ENCODE measurements at places on chromosomes 3 and 15.

- DNase-seq = no peak
These were observed 252.3 kb downstream of the PTPRG start for GRCh38 chr3:61813636-61814035.

DNA sequence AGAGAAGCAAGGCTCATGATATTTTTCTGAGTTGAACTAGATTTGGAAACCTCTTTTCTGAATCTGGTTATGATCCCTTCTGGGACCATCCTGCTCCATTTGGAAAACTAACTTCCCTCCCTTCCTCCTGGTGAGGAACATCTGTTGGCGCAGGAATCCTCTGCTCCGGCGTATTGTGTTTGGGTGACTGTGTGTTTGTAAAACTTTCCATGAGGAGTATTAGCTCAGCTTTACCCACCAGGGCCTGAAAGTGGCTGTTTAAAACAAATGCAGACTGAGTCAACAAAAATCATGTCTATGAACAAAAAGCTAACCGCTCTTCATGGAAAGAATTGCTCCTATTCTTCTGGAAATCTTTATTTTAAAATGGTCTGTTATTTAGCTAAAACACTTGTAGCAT, 17.7 kb downstream of the STARD9 start:
- no peak for DNase-seq

DNA sequence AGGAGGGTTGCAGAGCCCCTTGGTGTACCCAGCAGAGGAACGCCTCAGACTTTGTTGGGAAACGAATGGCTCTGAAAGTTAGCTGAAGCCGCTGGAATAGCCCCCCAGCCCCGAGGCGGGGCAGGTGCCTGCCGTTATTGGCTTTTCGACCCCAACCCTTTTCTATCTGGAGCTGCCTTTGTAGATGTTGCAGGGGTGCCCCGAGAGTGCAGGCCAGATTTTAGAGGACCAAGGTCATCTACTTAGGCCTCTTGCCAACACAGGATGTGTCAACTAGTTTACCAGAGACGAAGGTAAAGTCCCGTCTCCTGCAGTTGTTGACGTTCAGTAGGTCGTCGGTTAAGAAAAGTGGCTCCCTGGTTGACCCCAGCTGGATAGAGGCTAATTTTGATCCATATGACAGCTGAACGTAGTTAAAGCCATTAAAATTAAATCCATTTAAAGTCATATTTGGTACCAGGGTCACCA, 579 bp upstream of the UBE3A start:
- DNase-seq = no peak

DNA sequence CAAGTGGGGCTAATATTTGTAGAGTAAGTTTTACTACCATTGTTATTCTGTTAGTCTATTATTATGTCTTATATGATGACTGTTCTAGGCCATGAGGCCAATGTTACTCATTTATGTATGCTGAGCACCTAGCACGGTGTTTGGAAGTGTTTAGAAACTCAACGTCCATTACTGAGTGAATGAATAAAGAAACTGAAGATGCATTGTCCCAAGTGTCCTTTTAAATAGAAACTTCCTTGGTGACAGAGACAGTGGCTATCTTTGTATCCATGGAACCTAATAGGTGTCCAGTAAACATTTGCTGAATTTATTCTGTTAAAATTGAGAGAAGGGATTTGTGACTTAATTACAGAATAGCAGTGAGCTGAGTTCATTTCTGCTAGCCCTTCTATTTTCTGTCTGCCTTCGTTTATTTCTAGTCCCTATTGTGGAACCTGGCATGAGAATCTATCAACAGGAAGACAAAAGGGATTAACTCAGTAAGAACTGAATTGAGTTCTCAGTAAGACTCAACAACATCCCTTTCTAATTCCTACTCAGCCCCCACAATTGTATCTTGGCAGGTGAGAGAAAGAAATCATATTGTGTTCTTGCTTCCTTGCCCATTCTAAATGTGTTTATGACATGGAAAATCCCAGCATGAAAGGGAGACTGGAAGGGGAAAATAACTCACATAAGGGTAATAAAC, 246.6 kb upstream of the LRRC3B start:
- no peak for DNase-seq

GRCh38 chr3:127796831-127797150, 25.5 kb downstream of the MGLL start:
- no peak for DNase-seq

DNA sequence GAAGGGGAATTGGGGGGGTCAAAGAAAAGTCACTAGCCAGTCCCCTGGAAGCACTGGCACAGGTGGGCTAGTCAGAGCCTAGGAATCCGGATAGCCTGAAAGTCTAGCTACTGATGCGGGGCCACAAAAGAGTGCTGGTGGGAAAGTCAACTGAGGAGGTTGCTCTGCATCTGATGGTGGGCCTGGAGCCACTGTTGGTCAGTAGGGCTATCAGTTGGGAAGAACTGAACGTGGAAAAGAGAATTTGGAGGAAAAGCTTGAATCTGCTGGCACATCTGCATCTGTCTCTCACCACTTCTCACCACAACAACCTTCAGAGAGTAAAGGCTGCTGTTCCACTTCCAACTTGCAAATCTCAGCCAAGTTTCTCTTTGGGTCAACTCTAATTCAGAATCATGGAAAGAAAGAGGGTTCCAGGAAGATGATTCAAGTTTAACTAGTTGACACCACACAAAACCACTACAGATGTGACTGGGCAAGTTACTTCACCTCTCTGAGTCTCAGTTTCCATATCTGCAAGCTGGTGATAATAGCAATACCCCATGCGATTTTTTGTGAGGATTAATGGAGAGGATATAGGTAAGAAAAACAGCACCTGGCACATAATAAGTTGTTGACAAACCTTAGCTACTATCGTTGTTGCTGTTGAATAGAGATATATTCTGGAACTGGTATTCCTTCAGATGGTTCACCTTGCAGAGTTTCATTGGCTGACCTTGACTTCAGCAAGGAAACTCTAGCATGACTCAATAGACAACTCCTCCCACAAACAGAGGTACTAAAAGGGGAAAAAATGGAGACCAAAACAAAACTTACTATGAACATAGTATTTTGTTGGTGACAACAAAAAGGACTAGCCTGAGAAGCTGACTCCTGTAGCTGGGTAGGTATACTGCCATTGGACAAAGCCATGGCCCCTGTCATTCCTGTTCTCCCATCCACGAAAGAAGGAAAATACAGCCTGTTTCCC, 280.2 kb upstream of the STT3B start:
- DNase-seq = no peak

DNA sequence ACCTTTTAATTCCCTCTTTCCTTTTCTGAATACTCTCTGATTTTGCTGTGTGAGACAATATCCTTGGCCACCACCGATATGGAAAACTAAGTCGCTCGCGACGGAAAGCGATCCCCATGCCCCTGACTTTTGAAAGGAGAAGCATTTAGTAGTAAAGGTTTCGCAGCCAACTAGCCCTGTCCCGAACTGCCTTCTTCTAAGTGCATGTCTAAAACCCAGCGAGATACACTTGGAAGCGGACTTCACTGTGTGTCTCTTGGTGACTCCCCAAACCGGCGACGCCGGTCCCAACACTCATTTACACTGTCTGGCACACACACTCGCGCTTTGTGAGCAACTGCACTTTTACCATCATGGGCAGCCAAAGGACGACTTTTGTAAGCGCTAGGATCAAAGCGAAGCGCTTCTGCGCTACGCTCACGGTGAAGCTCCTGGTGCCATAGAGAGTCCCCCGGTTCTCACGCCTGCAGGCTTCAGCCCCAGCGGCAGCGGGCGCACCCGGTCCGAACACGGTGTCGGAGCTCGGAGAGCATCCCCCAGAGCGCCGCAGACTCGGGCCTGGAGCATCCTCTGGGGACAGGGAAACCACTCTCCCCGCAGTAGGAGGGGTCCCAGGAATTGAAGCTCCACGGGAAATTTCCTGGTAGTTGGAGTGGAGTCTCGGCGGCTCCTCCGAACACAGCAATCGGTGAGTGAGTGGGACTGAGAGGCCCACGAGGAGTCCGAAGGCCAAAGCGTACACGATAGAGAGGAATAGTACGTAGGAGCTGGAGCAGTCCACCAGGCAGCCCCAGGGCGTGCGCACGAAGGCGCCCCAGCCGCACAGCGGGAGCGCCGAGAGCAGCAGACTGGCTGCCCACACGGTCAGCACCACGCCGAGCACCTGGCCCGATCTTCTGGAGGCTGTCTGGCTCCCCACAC, 1.4 kb downstream of the GPR149 start:
- DNase-seq = no peak

DNA sequence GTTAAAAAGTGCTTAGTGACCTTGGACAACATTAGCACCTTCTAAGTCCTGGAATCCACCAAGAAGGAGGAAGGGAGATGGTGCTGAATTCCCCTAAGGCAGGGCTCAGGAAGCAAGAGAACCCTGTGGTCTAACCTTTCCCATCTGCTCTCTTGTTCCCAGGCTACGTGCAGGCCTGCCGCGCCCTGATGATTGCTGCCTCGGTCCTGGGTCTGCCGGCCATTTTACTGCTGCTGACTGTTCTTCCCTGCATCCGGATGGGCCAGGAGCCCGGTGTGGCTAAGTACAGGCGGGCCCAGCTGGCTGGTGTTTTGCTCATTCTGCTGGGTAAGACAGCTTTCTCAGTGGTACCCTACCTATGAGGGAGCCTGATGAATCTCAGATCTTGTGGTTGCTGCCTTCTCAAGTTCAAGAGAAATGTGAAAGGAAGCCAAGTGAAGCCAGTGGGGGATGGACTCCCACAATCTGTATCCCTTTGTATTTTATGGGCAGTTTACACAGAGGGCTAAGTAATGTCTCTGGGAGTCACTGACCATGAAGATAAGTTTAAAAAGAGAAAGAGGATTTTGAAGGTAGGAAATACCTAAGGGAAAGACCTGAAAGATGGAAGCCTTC, 4.4 kb downstream of the CLDN11 start:
- no peak for DNase-seq

GRCh38 chr3:124295362-124295761, 303.4 kb upstream of the ROPN1 start:
- DNase-seq = no peak

GRCh38 chr3:169244119-169244864, 419.2 kb downstream of the MECOM start:
- no peak for DNase-seq

DNA sequence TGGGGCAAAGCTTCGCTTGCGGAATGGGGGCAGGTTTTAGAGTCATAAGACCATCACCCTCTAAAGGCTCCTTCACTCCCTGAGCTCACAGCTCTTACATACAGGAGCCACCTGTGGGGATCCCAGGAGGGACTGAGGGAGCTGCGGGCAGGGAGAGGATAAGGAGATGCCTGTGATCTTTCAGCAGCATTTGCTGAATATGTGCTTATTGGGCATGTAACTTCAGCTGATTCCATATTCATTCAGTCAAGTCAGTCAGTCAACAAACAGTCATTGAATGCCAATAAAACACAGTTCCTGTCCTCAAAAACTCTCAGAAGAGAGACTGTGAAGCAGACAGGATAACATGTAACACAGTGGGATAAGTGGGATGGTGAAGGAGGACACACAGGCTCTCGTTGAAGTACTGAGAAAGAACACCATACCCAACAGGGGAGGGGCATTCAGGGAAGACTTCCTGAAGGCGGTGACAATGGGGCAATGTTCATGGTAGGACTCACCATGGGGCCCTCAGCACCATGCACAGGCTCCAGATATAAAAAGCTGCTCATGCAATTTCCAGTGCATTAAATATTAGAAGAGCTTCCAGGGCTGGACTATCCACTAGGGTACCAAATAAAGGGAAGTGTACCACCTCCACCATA, 240.9 kb downstream of the UACA start:
- DNase-seq = no peak

All from amygdala (tissue), 56 donors.